Activated CD4-positive, alpha-beta T cell treated with anti-CD3 and anti-CD28 coated beads, Interleukin-2, amount 50 U/mL, for 1 hour (primary cell): ENCODE measurements at places on chromosomes 6 and 20.

GRCh38 chr6:18240230-18240629 lies 24.1 kb downstream of the DEK start:
- no peak for DNase-seq

DNA sequence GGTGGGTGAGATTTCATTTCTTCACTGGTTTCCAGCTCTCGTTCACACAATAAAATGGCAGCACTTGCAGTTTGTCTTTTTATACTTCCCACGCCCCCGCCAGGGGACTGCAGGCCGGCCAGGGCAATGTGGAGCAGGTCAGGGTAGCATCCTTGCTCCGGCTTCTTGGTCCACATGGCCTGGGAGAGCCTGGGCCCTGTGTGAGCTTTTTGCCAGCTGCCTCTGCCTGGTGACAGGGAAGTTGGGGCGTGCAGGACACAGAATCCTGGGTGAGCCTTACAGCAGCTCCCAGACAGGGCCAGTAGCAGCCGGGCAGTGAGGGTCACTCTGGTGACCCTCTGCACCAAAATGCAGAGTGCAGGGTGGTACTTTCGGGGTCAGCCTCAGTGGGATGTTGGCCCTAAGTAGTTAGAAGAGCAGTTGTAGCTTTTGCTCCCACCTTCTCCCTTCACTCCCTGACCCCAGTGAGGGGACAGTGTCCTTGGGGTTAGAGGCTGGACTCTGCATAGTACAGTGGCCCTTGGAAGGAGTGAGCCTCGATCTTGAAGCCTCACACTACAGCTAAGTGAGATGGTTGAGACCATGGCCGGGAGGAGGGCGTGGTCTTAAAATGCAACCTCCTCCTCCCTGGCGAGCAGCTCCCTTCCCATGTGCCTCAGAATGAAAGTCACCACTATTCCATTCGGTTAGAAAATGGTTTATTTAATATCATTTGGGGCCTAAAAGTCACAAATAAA lies 23.8 kb downstream of the PYGB start:
- DNase-seq: no peak

GRCh38 chr6:144767051-144767450 lies 481.9 kb downstream of the UTRN start:
- DNase-seq: no peak

- DNase-seq: no peak
These were observed 248.0 kb downstream of the CDH26 start for GRCh38 chr20:60206259-60206658.

DNA sequence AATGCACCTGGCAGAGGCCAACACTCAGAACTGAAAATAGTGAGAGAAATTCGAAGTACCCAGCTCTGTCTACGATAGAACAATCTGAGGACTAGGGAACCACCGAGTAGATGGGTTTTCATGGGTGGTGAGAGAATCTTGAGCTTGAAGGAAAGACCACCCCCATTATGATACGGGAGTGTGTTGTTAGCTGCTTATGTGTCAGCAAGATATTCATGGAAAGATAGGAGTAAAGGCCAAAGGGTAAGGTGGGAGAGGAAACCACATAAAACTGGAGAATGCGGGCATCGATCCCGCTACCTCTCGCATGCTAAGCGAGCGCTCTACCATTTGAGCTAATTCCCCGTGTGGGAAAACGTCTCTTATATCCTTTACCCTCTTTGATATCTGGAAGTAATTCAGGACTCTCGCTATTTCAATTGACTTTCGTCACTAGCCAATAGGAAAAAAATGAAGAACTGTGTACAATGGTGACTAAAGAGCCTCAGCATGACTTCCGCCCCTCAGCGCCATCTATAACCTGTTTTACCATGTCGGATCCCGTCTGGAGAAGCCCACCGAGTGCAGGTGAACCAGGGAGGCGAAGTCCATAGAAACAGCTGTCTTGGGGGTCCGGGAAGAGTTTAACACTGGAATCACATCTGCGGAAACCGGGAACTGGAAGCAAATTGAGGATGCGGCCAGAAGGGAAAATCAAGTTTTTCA lies 25.0 kb upstream of the ABT1 start:
- DNase-seq: no peak

DNA sequence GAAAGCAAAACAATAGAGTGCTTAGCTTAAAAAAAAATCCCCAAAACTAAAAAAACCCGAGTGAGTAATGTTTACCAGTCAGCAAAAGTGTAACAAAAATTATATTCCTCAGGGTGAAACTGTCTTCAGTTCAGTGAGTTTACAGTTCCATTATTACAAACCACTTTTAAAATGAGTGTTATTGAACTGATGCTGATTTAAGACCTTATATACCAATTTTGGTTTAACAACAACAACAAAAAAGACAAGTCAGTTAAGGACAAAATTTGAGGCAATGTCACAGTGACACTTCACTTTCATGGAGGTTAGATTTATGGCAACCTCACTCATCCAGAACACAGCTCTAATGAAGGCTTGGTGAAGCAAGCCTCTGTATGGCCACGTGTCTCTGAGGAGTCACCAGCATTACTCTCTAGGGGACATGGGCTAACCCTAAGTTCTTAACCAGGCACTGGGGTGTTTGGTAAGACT lies 630.8 kb downstream of the PHF3 start:
- DNase-seq: no peak

- DNase-seq: no peak
These were observed 48.5 kb downstream of the RPF2 start for GRCh38 chr6:111030008-111031007.

- DNase-seq: no peak
These were observed 80.0 kb upstream of the TOP1 start for GRCh38 chr20:40948465-40949267.

- DNase-seq: no peak
These were observed 136.6 kb downstream of the GMDS start for GRCh38 chr6:2108700-2109306.

- DNase-seq: no peak
These were observed 13.9 kb downstream of the MCM9 start for GRCh38 chr6:118921084-118921483.

DNA sequence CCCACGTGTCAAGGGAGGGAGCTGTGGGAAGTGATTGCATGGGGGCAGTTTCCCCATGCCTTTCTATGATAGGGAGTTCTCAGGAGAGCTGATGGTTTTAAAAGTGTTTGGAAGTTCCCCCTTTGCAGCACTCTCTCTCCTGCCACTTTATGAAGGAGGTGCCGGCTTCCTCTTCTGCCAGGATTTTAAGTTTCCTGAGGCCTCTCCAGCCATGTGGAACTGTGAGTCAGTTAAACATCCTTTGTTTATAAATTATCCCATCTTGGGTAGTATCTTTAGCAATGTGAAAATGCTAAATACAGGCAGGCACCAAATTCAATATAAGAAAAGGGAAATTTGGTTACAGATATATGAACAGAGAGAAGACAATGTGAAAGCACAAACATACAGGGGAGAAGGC lies 96.4 kb upstream of the EPHA7 start:
- DNase-seq: no peak

DNA sequence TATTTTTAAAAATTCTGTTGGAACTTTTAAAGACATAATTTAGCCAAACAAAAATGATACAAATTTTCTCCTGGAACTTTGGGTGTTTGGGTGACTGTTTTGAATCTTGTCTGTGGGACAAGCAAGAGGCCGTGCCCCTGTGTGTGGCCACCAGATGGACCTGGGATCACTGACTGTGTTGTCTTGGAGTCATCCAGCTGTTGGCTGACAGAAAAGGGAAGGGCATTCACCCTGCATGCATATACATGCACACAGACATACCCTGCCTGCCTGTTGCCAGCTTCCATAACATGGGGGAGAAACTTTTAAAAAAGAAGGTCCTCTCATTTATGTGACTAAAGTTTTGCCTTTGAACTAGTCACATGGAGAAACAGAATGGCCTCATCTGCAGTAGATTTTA lies 72.7 kb downstream of the BLOC1S5 start:
- no peak for DNase-seq

DNA sequence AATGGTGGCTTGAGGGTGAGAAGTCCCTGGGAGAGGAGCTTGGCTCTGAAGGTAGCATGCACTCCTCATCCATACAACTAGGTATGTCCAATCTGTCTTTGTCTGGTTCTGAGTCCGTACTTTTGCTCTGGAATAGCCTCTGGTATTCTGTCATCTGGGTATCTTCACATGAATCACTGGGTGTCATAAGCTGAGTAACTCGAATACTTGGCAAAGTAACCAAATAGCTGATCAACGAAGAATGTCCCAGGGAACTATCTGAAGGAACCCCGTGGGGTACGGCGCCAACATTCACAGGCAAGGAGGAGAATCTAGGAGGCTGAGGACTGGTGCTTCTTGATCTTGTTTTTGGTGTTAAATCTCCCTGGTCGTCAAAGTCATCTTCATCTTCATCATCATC lies 184.8 kb downstream of the HIVEP2 start:
- DNase-seq: no peak

DNA sequence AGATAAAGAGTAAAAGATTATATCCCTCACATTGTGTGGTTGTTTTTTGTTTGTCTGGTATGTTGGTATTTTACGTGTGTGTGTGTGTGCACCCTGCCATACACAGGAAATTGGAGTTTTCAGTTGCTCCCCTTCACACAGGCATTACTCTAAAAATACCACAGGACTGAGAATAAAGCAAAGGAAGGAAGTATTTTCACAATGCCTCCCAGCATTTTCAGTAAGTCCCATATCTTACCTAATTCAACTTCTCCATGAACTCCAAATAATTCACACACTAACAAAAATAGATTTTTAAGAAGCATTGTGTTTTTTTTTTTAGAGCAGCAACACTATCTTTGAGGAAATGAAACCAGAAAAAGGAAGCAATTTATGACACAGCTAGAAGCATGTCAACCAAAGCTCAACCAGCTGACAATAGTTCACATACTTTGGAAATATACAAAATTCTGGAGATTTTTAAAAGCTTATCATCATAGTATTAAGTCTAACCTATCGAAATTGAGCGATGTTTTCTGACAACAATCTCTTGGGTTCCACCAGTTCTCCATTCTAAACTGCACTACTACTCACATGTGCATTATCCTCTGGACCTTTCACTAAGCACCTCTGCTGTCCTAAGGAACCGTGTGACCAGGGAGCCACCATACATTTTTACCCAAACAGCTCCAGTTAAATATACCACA lies 2.1 kb downstream of the UBE2J1 start:
- no peak for DNase-seq

- no peak for DNase-seq
These were observed 653.5 kb upstream of the PTCHD4 start for GRCh38 chr6:48764286-48765044.

- DNase-seq: no peak
These were observed 180.9 kb upstream of the SPTLC3 start for GRCh38 chr20:12827816-12828385.

GRCh38 chr6:12348530-12349511 lies 58.7 kb downstream of the EDN1 start:
- DNase-seq: no peak

DNA sequence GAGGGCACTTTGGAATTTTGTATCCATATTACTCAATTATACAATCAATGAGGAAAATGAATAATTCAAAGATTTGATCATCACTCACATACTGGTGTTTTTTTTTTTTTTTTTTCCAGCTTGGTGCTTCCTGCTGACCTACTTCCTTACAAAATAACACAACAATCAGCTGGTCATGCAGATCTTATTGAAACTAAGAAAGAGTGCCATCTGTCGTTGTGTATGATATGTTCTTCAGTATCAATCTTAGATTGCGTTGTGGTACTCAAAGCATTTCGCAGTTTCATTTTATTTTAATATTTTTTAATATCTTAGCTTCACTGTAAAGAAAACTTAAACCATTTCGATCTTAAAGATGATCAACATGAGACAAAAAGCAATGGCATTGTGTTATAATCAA lies 155.6 kb downstream of the OGFRL1 start:
- DNase-seq: no peak

- DNase-seq: no peak
These were observed 67.6 kb upstream of the RIN2 start for GRCh38 chr20:19690462-19690861.

DNA sequence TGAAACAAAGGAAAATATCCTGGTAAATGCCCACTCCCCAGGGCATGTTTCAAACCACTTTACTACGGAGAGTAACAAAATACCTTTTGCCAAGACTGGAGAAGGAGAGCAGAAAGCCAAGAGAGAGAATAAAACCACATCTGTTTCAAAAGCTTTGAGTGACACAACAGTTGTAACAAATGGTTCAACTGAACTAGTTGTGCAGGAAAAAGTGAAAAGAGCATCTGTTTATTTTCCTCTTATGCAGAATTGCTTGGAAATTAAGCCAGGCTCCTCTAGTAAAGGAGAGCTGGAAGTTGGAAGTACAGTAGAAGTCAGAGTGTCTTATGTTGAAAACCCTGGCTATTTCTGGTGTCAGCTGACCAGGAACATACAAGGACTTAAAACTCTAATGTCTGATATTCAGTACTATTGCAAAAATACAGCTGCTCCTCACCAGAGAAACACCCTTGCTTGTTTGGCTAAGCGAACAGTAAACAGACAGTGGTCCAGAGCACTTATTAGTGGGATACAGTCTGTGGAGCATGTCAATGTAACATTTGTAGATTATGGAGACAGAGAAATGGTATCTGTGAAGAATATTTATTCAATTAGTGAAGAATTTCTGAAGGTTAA lies 2.6 kb downstream of the TDRD6 start:
- no peak for DNase-seq

DNA sequence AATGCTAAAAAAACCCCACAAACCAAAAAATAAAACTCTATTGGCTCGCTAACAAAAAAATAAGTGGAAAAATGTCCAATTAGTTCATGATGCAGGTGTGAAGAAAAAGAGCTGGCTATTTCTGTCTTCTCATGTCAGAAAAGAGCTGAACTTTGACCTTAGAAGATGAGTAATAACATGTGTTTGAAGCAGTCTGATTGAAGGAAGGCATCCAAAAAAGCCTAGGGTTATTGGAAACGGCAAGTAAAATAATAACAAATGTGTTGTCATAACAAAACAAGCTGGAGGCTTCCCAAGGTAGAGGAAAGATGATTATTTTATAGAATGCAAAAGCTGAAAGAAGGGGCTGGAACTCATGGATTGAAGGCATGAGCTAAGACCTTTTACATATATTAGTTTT lies 94.4 kb upstream of the FAM184A start:
- DNase-seq: no peak

- no peak for DNase-seq
These were observed 34.8 kb upstream of the PSMF1 start for GRCh38 chr20:1083431-1084080.

DNA sequence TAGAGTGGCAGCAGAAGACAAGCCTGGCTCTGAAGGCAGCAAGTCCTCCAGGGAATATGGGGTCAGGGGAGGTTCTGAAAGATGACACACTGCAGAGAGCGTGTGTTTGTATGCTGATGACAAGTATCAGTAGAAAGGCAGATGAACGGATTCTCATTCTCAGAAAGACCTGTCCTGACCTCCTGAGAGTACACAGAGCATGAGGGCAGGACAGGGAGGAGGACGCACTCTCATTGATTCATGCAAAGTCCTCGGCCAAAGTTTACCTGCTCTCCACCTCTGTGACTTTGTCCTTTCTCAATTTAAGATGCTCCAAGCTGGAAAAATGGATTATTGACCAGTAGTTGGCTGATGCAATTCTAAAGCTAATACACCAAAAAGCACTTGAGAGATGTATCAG lies 156.7 kb downstream of the LPA start:
- DNase-seq: no peak

DNA sequence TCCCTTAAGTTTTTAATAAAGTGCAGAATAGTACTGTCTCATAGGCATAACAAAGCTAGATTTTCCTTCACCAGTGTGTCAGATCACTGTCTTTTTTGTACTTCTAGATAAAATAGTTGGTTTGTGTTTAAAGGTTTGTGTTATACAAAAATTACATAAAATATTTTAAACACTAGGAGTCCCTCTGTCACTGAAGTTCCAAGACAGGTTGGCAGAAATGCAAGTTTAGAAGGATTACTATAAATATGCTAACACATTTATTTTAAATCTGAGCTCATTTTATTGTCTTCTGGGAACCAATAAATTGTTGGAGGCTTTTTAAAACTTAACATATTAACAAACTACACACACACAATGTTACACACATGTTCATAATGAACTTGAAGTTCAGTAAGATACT lies 30.8 kb upstream of the RUNX2 start:
- DNase-seq: no peak
